ENCODE measurements at places on chromosomes 3 and 15. TPM values are rescaled to one million over a fixed set of nuclear protein-coding genes. Genes with fewer than 3 reads are reported as not detected.

- DNase-seq = no peak
Measured at GRCh38 chr3:42055291-42055690, 35.9 kb upstream of the TRAK1 start.

GOLGA6L7 gene
- total RNA-seq = not detected

ACTC1 gene
- total RNA-seq = 5.5 TPM

GRCh38 chr3:112514527-112515128 is 15.4 kb upstream of the BTLA start:
- no peak for DNase-seq

GRCh38 chr3:129525341-129525968 is 3.0 kb upstream of the RHO start:
- no peak for DNase-seq

DNA sequence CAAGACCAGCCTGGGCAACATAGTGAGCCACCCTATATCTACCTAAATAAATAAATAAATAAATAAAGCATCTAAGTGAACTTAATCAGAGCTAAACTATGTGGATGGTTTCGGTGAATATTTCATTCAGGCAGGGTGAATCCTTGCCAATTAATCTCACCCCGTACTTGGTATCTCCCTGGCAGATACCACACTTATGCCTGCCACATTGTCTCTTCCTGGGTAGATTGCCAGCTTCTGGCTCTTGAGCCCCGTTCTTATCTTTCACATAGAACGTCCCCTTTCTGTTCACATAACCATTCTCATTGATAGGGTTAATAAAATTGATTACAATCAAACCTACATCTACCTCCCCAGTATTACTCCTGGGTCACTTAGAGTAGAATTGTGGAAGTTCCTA is 7.0 kb downstream of the SNAP23 start:
- DNase-seq = no peak

DNA sequence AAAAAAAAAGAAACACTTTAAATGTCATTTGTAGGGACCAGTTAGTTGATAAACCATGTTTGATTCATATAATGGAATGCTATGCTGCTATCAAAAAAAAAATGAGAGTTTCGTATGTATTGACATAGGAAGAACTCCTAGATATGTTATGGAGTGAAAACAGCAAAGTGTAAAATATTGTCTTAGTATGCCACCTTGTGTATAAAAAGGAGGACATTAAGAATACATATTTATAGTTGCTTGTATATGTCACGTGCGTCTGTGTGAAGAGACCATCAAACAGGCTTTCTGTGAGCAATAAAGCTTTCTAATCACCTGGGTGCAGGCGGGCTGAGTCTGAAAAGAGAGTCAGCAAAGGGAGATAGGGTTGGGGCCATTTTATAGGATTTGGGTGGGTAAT is 39.5 kb downstream of the KBTBD8 start:
- no peak for DNase-seq

GRCh38 chr15:84731774-84732173 is 15.8 kb upstream of the SEC11A start:
- no peak for DNase-seq

- DNase-seq = no peak
Measured at GRCh38 chr3:173892547-173892946, 495.0 kb downstream of the NLGN1 start.

- no peak for DNase-seq
Measured at GRCh38 chr3:156978481-156978961, 152.4 kb downstream of the LEKR1 start.

BCHE gene
- total RNA-seq = 30.6 TPM

LMOD3 gene
- not detected for total RNA-seq

DNA sequence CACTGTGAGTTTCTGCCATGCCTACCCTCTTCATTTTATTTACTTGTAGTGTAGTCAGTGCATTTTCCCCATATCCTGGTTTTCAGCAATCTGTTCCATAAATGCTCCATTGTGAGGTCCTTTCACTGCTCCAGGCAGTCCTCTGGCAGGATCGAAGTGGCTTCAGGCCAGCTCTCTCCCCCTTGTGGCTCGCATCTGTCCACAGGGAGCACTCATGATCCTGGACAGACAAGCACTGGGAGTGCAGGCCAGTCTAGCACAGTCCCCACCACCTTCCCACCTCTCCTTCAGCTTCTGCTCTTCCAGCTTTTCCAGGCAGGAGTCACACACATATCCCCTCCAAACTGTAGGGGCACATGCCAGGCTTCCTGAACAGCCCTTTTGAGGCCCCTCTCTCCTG is 173.6 kb downstream of the PPM1L start:
- no peak for DNase-seq

GRCh38 chr3:46349484-46350261 is 4.2 kb upstream of the CCR2 start:
- DNase-seq = no peak

ISL2 gene
- total RNA-seq = not detected

GRCh38 chr15:69117431-69117871 is 43.0 kb upstream of the GLCE start:
- DNase-seq = no peak

GRCh38 chr3:126983276-126983652 is 349 bp downstream of the PLXNA1 start:
- DNase-seq = no peak

- DNase-seq = no peak
Measured at GRCh38 chr3:31370380-31370666, 162.4 kb upstream of the STT3B start.
